GF-D8 (cell line): ENCODE measurements at places on chromosomes 4 and X.

GRCh38 chrX:130204647-130205046 is 32.9 kb downstream of the RAB33A start:
- DNase-seq, result no peak

- no peak for DNase-seq
Observed at GRCh38 chr4:86816501-86817273, 32.5 kb downstream of the SLC10A6 start.

DNA sequence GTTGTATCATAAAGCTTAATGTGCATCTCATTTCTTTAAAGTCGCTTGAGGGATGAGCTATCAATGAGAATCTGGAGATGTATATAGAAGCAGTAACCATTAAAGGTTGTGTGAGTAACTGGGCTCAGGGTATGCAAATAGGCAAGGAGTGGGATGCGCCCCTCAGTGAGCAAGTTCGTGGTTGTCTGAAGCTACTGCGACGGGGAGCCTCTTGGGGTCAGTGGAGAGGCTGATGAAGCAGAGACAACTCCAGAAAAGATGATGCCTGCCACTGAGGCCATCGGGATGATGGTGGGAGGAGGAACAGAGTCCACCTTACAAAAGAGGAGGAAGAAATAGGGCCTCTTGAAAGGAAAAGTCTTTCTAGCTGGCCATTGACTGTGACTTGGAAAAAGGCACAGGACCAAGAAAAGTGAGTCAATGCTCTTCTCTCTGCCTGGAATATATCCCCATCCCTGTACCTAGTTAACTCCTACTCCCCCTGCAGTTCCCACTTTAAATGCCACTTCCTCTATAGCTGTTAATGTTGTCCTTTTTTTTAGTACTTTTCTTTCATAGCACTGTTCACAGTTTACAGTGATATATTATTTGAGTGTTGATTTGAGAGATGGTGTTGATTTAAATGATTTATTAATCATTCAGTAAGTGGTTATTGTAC is 51.4 kb upstream of the LSM6 start:
- no peak for DNase-seq

GRCh38 chr4:32562010-32562409 is 1841.8 kb downstream of the PCDH7 start:
- no peak for DNase-seq

GRCh38 chr4:152427981-152428380 is 107.9 kb downstream of the FBXW7 start:
- DNase-seq, result no peak

- no peak for DNase-seq
Observed at GRCh38 chrX:3136161-3136961, 95.1 kb downstream of the ARSF start.

- DNase-seq, result no peak
Observed at GRCh38 chrX:46209768-46210167, 335.5 kb downstream of the ZNF674 start.

DNA sequence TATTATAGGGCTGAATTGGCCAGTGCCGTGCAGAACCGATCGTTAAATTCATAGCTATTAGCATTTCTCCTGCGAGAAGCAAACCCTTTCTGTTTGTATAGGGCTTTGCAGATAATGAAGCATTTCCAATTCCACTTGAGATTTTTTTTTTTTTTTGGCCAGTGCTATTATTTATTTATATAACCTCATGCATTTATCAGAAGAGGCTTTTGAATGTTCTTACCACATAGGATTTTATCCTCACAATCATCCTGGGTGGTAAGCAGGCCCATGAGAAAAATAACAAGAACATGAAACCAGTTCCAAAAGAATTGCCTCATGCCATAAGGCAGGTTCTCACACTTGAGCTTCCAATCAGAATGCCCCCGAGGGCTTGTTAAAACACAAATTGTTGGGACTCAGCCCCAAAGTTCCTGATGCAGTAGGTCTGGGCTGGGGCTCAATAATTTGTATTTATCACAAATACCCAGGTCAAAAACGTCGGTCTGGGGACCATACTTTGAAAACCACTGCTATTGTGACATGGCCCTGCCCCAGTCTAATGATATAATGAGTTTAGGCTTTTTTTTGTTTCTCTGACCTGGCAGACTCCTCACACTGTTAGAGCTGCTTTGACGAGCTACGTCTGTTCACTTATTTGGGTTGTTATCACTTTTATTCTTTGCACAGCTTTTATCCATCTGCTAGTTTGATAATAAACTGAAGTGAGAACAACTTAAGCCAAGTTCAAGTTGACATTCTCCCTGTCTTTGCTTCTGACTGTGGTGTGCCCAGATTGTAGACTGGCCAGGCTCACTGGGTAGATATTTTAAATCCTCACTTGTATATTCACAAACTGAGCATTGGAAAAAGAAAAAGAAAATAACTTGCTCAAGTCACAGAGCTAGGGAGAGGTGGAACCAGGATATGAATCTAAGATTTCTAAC is 20.1 kb downstream of the SUPT20HL1 start:
- DNase-seq, result no peak

DNA sequence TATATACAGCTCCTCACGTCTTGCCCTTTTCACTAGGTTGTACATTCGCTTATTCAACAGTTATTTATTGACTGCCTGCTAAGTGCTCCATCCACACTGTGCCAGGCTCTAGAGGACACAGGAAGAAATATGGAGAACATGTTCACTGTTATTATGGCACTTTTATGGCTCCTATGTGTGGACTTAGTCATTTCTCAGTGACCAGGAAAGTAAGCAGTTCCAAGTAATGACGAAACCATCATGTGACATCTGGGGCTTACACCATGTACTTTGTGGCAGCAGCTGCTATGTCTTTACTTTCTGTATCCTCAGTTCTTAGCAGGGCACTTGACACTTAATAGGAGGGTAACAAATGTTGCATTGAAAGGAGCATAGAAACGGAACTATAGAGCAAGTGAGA is 278.0 kb downstream of the ANK2 start:
- no peak for DNase-seq
